ENCODE measurements at places on chromosomes 13 and 19.

GRCh38 chr19:16363133-16363851 is 38.7 kb downstream of the KLF2 start:
- no peak for DNase-seq

DNA sequence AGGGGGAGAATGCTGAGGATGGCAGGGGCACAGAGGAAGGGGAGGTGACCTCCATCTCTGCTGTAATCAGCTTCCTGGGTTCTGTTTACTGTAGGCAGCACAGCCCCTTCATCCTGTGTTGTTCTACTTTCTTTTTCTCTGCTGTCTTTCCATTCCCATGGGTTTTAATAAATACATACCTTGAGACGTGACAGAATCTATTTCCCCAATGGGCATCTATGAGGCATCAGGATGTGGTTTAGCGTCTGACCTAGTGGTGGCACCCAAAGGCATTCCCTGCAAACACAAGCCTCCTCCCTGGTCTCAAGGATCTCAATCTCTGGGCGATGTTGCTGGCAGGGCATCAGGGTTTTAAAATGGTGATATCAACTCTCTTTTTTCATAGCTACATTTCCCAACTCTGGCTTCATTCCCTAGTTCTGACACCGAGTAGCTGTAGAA is 60.8 kb downstream of the ALOX5AP start:
- no peak for DNase-seq

- no peak for DNase-seq
Observed at GRCh38 chr13:43279696-43280095, 256.3 kb downstream of the DNAJC15 start.

DNA sequence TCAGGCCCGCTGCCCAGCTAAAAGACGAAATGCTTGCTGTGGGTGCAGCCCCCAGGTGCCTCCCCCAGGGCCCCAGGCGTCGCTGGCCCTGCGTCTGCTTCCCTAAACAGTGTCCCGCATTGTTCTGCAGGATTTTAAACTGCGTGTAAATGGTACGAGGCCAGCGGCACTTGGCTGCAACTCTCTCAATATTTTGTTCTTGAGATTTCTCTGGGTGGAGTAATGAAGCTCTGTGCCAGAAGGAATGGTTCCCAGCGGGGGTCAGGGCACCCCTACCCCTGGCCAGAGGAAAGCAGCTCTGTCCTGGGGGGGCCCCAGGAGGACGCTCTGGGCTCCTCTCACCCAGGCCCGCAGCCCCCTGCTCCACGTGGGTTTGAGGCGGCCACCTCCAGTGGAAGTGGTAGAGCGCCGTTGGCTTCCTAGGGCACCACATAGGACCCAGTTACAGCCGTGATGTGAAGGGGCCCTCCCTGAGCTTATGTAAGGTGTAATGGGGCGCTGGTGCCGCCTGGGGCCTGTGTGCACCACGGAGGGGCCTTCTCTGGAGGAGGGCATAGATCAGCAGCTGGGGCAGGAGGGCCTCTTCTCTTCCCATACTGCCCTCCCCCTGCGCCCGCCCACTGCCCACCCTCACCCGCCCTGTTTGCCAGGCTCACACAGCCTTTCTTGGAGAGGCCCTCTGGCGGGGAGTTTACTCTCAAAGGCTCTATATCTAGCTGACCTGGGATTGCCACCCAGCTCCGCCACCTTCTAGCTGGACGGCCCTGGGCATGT is 19.8 kb downstream of the PAK4 start:
- no peak for DNase-seq

GRCh38 chr13:46382224-46382623 is 4.8 kb downstream of the RUBCNL start:
- DNase-seq = no peak

GRCh38 chr13:72314210-72314609 is 413.2 kb downstream of the MZT1 start:
- no peak for DNase-seq

DNA sequence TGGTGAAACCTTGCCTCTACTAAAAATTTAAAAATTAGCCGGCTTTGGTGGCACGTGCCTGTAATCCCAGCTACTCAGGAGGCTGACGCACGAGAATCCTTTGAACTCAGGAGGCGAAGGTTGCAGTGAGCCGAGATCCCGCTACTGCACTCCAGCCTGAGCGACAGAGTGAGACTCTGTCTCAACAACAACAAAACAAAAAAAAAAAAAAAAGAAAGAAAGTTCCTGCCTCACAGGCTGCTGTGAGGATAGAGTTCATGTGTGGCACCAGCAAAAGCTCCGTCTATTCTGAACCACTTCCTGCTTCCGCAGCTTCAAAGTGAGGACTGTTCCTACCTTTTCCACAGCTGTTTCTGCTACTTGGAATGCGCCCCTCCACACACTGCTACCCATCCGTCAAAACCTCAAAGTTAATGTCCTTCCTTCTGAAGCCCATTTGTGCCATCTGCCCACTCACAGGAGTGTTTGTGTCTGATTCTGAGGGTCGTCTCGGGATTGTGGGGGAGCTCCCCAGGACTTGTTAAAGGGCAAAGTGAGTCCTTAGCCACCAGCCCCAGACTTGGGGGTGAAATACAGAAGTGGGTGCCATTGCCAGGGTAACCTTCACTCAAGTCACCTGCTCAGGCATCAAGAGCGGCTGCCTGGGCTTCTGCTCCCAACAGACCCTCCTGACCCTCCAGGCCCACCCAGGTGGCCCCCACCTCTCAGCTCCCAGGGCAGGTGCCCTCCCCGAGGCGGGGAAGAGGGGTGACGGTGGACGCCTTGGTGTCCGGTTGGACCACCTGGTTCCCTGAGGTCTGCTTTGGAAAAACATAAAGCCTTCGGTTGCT is 2.9 kb downstream of the MFSD12 start:
- DNase-seq = no peak

GRCh38 chr13:72126424-72126823 is 259.4 kb upstream of the DACH1 start:
- no peak for DNase-seq

DNA sequence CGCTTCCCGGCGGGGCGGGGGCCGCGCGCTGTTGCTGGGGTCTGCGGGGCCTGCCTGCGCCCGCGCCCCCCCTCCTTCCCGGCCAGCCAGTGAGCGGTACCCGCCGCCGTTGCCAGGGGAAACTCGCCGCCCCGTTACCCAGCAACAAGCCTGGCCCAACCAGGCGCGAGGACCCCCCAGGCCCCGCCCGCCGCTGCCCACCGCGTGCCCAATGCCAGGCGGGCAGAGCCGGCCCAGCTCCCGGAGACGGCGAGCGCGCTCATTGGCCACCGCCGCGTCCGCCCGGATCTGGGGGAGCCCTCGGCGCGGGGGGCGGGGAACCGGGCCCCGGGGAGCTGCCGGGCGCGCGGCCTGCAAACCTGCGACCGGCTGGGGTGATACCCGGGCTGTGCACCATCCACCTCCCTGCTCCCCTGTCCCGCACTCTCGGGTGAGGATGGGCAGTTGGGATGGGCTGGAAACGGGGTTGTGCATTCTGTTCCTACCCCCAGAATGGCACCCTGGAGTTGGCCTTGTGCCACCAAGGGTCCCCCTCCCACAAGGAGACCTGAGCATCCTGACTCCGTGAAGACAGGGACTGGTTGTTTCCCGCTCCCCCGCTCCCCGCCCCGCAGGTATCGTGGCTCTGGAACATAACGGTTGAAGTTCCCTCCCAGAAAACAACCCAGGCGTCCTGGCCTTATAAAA is 8.8 kb upstream of the BBC3 start:
- peak; percentile 82 for DNase-seq

DNA sequence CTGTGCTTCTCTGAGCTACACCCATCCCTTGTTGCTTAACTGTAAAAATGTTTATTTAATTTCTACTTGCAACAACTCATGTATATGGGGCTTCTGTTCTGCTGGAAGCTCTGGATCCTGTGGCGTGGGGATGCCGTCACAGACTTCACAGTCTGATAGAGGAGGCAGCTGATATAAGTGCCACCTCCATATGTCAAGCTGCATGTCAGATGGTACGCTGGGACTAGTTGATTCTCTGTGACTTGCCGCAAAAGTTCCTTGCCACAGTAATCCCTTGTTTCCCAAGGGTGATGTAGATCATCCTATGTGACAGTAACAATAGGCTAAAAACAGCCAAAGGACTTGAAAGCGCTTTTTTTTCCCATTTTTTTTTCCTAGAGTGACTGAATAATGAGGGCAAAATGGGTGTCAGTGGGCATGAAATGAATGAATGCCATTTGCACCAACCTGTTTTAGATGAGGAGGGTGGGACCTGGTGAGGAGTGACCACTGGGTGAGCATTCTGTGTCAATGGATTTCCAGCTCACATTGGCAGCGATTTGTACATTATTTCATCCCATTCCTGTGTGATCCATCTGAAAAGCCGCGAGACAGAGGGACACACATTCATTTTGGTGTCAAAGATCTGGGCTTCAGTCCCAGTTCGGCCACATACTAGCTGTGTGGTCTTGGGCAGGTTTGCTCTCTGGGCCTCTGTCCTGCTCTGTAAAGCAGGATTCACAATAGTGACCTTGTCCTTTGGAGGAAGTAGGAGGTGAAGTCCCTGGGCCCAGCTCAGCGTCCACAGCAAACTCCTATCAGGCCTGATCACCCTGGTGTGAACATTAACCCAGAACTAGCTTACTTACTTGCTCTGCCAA is 88.9 kb upstream of the RNF113B start:
- DNase-seq = no peak

DNA sequence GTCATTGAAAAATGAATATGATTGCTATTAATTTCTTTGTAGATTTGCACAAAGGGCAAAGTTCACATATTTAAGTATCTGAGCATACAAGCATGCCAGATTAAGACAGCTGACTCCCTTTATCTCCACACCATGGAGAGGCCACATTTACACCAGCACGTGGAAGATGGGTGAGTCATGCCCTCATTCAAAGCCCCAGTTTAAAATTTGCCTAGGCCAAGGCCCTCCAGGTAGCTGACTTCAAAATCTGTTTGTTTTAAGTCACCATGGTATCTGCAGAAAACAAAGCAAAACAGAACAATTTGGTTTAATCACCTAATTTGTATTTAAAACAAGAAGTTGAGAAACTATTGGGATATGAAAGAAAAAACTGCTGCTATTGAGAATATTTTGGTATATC is 109.2 kb downstream of the ESD start:
- peak; percentile 67 for DNase-seq

DNA sequence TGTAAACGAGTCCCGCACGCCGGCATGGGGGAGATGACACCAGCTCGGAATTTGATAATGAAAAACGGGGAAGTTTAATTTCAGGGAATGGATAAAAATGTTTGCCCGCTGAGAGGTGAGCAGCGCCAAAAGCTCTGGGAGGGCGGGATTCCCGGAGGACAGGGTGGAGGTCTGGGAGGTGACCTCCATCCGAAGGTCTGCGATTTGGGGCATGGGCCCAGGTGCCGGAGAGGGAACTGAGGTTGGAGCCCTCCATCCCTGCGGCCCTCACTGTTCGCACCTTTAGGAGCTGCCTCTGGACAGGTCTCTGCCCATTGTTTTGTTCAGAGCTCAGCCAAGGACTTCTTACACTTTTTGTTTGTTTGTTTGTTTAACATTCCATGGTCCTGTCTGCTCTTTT is 129.8 kb downstream of the URI1 start:
- no peak for DNase-seq

DNA sequence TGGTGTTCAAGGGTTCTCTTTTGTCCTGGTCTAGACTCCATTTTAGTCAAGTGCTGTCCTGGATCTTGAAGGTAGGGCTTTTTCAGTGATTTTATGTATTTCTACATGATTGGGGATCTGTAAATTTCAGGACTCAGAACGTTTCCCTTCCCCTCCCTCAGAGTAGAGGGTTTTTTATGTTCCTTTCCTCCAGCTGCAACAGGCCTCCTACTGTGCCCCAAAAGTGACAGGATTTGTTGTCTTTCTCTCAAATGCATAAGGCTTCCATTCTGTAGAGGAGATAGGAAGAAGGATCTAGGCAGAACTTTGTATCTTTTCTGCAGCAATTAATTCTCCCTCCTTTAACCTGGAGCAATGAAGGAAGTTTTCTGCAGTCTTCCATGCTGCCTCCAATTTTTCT is 251.3 kb downstream of the MAB21L1 start:
- no peak for DNase-seq

DNA sequence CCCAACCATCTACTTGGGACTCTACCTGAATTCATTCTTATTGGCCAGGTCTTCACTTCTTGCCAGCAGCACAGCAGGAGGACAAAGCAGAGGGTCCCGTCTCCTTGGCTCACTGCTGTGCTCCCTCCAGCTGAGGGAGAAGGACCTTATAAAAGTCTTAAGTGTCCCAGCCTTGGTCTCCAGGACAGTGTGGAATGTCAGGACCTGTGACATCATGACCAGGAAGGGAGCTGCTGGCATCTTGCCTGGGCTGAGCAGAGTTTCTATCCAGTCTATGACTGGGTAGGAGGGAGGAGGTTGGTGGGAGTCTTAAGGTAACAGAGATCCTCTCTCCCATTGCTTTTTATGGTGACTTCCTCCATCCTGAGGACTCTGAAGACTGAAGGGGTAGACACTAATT is 56.6 kb upstream of the ANKRD10 start:
- no peak for DNase-seq

DNA sequence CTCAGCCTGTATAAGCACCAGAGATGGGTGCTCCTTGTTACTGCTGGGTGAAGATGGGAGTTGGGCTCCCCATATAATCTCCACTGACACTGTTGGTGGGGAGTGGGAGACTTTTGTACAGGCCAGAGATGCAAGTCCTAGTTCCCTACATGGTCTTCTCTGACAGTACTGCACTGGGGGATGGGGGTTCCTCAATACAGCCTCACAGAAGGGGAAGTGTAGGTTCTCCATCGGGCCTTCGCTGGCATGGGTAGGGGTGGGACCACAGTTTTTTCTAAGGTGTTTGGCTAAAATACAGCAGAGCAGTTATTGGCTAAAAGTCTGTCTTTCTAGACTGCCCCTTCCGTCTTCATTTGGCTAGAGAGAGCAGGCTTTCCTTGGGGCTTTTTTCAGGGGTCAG is 167.2 kb upstream of the SERP2 start:
- DNase-seq = no peak

- DNase-seq = no peak
Observed at GRCh38 chr19:31152906-31153305, 196.3 kb downstream of the TSHZ3 start.

DNA sequence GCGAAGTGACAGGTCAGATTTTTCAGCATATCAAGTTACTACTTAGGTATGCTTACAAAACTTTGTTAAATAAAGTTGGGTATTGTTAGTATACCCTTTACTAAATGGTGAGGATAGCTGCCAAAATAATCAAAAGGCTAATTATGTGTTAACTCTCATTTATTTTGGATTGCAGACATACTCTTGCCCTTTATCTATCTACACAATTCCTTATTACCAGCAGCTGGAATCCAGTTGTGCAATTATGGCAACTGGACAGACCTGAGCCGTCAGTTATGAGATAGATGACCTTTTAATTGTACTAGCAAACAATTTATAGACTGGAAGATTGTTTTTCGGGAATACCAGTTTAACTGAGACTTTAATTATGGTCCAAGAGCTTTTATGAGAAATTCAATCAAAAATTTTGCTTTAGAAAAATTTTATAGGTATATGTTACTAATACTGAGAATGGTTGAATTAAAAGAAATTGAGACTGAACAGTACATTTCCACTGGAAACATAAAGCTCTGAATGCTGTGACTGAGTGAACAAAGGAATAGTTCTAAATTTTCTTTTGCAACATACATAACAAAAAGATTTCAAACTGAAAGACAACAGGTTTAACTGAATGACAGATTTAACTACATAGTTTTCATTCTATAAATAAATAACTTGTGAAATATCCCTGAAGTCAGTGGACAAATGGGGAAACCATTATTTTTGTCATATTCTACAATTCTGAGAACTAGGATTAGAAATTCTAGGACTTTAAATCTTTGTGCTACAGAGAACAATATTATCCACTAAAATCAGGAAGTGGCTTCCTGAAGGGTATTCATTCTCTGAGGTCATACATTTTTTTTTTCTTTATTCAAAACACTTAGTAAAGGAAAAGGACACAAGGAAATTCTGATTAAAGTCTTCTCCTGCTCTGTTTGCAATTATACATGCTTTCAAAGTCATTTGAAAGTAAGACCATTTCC is 97.4 kb downstream of the ZC3H13 start:
- DNase-seq = no peak

- DNase-seq = no peak
Observed at GRCh38 chr19:55228015-55228391, 560 bp downstream of the TMEM86B start.
